Breast epithelium (tissue), 4 donors: ENCODE measurements at places on chromosomes 16 and 17. TPM values are rescaled to one million over a fixed set of nuclear protein-coding genes. Genes with fewer than 3 reads are reported as not detected.

Gene GNG13
- total RNA-seq = not detected

Gene GRAPL
- 2.0 TPM for total RNA-seq

Gene PYY
- total RNA-seq = 0.88 TPM

Gene ACSM2A
- not detected for total RNA-seq

Gene SETD1A
- total RNA-seq = 5.1 TPM

Gene NKD1
- total RNA-seq = 5.0 TPM

Gene MEOX1
- 2.6 TPM for total RNA-seq

Gene RAB37
- total RNA-seq = 2.1 TPM

Gene TLE7
- total RNA-seq = not detected

Gene KRTAP4-3
- total RNA-seq = not detected

Gene PLCG2
- 14.6 TPM for total RNA-seq

Gene MT1A
- 130 TPM for total RNA-seq

Gene TMC7
- total RNA-seq = 0.73 TPM

Gene HES7
- total RNA-seq = not detected

Gene CIBAR2
- not detected for total RNA-seq

Gene CRYBA1
- total RNA-seq = not detected

Gene TEKT1
- not detected for total RNA-seq

Gene KRT9
- not detected for total RNA-seq

Gene WSCD1
- 0.88 TPM for total RNA-seq

Gene ATP1B2
- 0.98 TPM for total RNA-seq

Gene CSH2
- total RNA-seq = not detected

Gene NFATC3
- 60.6 TPM for total RNA-seq

Gene C16orf74
- 7.2 TPM for total RNA-seq
